Occipital lobe (tissue), 3 donors: ENCODE measurements at places on chromosomes 4 and X. TPM values are rescaled to one million over a fixed set of nuclear protein-coding genes. Genes with fewer than 3 reads are reported as not detected.

DNA sequence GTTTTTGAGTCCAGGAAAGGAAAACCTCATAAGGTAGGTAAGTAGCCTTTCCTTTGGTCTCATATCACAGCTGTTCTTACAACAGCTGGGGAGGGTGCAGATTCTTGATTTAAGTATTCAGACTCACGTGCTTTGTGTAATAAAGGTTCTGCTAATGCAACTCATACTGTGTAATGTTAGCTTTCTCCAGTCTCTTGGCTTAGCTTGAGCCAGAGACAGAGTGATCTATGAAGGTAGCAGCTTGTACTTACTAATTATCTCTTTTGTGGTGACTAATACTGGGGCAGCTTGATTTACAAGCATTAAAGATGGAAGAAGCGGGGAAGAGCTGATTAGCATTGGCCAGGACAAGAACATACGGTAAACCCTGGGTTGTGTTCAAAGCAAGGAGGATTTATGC is 80.3 kb downstream of the LNX1 start:
- DNase-seq: no peak

The CT83 gene
- total RNA-seq: not detected

GRCh38 chr4:25015012-25015411 is 15.7 kb downstream of the LGI2 start:
- DNase-seq: no peak

- no peak for DNase-seq
These were observed 73.7 kb downstream of the SPCS3 start for GRCh38 chr4:176393306-176394013.

DNA sequence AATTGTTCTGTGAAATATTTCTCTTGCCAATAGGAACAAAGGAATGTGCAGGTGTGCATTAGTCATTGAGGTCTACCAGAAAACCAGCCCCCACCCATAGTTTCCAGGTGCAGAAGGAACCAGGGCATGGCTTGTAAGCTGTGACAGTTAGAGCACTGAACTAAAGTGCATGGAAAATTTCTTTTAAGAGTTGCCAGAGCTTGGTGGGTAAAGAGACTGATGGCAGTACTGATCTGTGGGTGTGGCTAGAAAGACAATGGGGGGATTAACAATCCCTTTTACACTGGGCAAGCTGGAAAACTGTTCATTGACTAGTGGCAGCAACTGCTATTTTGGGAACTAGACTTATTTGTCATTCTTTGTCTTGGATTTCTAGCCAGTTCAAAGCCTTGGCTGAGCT is 326.9 kb downstream of the PCDH19 start:
- no peak for DNase-seq

DNA sequence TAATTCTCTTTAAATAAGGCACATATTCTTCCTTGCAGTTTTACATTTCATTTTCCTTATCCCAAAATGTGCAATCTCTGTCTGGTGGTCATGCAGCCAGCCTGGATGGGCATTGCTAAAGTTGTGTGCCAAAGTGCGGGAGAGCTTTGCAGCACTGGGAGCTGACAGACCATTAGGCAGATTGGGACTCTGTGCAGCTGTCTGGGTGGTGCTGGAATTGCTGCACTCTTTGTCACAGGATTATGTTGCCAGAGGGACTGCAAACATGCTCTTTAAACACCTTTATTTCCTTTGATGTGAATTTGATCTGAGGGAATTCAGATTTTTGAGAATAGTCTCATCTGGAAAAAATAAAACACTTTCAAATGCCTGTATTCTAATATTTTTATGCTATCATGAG is 956.2 kb upstream of the DIAPH2 start:
- no peak for DNase-seq

DNA sequence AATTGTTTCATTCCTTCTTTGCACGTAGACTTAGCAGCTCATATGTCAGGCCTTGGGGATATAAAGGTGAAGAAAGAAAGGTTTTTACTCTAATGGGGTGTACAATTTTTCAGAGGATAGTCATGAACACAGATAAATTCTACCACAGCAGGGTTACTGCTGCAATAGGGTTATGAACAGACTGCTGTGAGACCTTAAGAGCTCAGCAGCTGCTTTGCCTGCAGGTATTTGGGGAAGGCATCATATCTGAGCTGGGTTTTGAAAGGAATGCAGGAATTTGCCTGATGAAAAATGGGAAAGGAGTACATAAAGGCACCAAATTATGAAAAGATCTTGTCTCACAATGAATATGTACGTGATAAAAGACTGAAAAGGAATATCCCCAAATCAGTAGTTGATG is 128.9 kb downstream of the CEP135 start:
- DNase-seq: no peak

The ERAS gene
- not detected for total RNA-seq

- DNase-seq: no peak
These were observed 435.6 kb downstream of the GPM6A start for GRCh38 chr4:175376287-175376977.

DNA sequence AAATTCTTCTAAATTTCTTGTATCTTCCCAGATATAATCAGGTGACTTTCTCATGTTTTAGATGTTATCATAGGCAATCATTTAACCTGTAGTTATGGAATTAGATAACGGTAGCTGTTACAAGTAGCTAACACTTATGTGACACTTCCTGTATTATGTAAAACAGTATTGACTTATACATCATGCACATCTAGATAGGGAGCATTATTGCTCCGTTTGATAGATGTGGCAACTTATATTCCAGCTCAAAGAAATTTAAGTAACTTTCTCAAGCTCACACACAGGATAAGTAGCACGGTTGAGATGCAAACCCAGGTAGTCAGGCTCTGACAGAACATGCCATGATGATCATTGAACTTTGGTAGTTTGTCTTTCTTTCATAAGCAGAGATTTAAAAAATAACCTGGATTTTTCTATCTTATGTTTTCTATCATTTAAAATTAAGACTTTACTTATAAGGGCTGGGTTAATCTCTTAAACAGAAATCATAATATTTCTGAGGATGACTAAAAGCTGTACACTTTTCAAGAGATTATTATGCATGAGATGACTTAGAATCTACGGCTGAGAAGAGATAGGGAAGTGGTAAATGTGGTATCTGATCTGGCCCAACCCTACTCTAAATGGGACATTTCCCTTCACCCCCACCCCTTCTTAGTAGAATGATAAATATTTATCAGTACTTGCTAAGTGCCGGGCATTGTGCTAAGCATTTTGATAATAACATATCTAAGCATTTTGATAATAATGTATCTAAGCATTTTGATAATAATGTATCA is 69.1 kb upstream of the HPGD start:
- DNase-seq: no peak

The MAGEB16 gene
- total RNA-seq: not detected

GRCh38 chr4:104488151-104488550 is 6.5 kb downstream of the CXXC4 start:
- no peak for DNase-seq

The KDR gene
- 13.7 TPM for total RNA-seq

GRCh38 chr4:131251321-131251720 is 1897.8 kb upstream of the PCDH10 start:
- no peak for DNase-seq

The PLXNB3 gene
- total RNA-seq: 0.47 TPM

GRCh38 chr4:97866821-97867556 is 276.3 kb downstream of the STPG2 start:
- DNase-seq: no peak

GRCh38 chr4:37555322-37555721 is 130.9 kb downstream of the RELL1 start:
- DNase-seq: no peak

DNA sequence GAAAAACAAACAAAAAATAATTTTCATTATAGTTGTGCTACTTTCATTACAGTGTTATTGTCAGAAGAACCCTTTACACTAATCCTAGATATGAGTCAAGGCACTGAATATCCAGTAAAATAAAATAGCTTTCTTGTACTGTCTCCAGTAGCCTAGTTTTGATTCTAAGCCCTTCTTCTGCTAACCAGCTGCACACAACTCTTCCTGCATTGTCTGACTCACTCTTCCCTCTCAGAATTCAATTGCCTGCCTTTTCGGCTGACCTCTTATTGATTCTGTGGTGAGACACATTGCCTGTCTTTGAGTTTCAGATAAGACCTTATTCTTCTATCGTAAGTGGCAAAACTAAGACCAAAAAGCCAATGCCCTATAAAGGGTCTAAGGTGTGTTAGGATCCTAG is 26.7 kb upstream of the PCDH18 start:
- DNase-seq: no peak

- no peak for DNase-seq
These were observed 73.3 kb downstream of the PRPS1 start for GRCh38 chrX:107701493-107702121.

The CXorf49 gene
- not detected for total RNA-seq

The COL25A1 gene
- 6.4 TPM for total RNA-seq

DNA sequence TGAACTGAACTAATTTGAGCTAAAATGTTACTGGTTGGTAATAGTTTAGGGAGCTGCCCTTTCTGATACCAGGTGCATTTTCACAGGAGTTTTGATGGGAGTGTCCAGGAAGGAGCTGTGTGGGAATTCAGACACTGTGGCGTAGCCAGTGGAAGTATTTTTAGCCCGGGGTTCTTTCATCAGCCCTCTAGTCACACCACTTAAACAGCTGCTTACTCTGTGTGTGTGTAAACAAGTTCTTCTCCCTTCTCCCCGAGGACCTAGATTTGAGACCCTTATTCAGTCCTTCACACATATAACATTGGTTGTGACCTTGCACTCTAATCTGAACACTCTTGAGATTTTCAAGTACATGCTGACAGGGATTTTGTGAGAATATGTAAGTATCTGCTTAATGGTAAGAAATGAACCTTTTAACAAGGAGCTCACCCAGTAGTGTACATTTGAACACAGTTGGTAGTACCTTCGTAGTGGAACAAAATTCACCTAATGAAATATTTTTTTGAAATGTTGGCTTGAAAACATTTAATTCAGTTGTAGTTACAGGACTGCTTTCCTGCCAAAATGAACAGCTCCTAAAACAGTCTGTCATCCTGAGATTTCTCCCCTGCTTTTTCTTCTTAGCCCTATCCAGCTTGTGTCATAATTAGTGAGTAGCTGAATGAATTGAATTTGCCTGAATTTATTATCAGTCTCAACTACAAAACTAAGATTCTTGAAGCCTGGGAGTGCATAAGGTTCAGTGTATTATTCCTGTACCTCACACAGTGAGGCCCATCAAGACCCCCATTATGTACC is 61.8 kb downstream of the BMPR1B start:
- DNase-seq: no peak

The PPAT gene
- 34.9 TPM for total RNA-seq

- no peak for DNase-seq
These were observed 426.3 kb downstream of the GPM6A start for GRCh38 chr4:175385797-175386196.

- no peak for DNase-seq
These were observed 32.9 kb upstream of the OTUD4 start for GRCh38 chr4:145213245-145213644.

- DNase-seq: no peak
These were observed 588.3 kb upstream of the DIPK2B start for GRCh38 chrX:45788941-45789348.

GRCh38 chr4:83212041-83212851 is 72.4 kb downstream of the COQ2 start:
- no peak for DNase-seq

DNA sequence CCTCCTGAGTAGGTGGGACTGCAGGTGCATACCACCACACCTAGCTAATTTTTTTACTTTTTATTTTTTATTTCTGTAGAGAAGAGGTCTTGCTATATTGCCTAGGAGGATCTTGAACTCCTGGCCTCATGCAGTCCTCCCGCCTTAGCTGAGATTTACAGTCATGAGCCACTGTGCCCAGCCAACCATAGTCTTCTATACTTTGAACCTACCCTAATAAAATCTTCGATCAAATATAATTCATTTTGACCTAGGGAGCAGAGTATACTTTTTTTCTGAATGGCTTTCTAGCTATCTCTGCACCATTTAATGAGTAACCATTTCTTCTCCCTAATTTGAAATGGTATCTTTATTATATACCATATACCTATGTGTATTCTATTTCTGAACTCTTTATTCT is 6.7 kb downstream of the ETFDH start:
- DNase-seq: no peak
